ENCODE measurements at places on chromosomes 6 and 20.

DNA sequence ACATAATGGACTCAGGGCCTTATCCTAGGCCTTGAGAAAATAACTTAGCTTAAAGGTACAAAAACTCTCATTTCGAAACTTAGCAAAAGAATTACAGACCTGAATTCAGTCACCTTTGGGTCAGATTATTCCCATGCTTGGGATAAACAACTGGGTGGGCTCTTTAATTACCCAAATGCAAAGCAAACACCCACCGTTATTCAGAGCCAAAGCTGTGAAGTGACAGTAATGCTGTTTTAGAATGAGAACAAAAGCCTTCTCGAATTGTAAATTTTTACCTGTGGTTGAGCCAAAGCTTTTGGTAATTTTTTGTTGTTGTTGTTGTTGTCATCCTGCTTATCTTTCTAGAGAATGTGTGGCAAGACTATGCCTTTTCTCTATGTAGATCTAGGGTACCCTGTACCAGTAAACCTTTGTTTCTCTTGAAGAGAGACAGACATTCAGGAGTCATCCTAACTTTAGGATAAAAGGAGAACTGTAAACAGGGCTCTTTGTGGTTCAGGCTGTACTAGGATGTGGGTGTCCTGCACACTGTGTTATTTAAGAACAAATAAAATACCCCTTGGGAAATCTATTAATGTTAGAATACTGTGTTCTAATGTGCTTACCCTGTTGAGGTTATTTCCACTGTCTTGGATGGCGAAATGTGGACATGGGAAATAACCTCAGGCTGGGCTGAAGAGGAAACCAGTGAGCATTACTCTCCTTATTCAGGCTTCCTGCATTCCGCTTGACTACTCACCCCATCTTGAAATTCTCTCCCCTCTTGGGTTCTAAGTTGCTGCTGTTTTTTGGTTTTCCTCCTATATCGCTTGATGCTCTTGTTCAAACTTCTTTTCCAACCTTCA lies 480.7 kb downstream of the CD83 start:
- no peak for DNase-seq

DNA sequence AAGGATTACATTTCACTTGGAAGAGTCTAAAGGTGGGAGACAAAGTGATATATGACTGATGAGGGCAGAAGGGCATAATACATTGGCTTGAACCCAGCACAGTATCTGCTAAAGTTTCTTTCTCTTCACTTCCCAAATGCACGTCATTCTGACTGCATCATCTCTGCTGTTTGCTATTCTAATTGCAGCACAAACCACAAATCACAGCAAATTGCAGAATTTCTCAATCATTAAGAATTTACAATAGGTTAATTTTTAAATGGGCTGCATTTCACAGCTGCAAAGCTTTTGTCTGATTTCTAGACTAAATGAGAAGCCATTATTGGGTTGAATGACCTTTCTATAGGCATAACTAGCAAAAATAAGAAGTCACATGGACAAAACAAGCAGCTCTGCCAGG lies 337.0 kb downstream of the RNGTT start:
- DNase-seq: no peak

- no peak for DNase-seq
Observed at GRCh38 chr6:33812669-33813068, 8.9 kb upstream of the MLN start.

DNA sequence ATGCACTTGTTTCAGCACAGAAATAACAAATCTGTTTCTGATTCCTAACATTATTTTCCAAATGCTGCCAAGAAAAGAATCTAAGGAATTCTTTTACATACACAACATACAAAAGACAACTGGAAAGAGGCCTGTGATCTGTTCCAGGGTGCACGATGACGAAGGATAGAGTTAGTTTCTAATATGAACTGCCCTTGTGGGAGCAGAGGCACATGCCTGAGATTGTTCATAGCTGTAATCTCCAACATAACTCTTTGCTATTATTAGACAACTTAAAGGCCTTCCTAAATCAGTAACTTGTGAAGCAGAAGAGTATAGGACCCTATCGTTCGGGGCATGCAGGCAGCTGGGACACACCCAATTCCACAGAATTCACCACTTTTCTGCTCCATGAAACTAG lies 41.2 kb upstream of the NHSL1 start:
- DNase-seq: no peak

- DNase-seq: no peak
Observed at GRCh38 chr20:50403565-50404418, 106.4 kb upstream of the PTPN1 start.

DNA sequence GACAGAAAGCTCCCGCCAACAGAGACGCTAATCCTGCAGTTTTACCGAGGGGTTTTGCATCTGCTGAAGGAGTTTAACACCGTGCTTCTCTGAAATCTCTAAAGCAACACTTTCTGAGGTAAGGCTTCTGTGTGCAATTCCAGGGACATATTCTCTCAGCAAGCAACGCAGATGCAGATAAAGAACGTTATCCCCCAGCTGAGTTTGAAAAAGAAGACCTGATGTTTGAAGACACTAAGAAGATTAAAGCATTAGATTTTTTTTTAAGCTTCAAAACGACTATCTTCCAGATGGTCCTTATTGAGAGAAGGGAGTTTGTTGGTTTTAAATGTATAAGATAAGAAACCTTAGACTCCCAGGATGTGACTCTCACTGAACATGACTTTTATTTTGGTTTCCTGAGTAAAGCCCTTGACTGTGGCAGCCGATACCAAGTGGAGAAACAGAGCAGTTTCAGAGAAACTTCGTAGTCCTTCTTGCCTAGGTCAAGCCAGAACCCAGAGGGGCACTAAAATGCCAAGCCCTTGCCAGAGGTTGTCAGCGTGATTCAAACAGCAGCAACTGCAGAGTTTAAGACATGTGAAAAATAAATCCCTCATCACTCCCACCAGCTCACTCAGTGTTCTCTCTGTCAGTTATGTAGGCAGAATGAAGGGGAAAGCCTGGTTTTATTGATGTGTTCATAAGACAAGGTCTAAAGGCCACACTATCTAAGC lies 353.3 kb upstream of the CNR1 start:
- DNase-seq: no peak

- no peak for DNase-seq
Observed at GRCh38 chr6:105482227-105482844, 79.5 kb upstream of the PREP start.

GRCh38 chr20:24952376-24953208 lies 3.5 kb downstream of the CST7 start:
- no peak for DNase-seq

DNA sequence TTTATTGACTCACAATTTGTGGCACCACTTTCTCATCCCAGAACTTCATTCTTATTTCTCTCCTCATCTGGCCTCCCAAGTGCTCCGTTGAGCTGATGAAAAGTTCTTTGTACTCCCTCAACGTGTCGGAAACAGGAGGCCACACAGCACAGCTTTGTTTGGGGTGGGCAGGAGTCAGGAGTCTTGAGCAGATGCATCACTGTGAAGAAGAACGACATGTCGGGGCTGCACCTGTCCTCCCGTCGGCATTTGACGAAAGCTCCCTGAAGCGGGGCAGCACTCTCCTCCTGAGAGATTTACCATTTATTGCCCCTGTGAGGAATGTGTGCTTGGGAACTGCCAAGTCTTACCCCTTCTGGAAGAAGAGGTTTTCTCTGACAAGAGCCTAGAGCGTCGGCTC lies 28.1 kb downstream of the TAF8 start:
- no peak for DNase-seq

GRCh38 chr20:41734506-41734945 lies 116.3 kb upstream of the CHD6 start:
- DNase-seq: no peak

- DNase-seq: no peak
Observed at GRCh38 chr20:44959638-44960102, 527 bp downstream of the TOMM34 start.

DNA sequence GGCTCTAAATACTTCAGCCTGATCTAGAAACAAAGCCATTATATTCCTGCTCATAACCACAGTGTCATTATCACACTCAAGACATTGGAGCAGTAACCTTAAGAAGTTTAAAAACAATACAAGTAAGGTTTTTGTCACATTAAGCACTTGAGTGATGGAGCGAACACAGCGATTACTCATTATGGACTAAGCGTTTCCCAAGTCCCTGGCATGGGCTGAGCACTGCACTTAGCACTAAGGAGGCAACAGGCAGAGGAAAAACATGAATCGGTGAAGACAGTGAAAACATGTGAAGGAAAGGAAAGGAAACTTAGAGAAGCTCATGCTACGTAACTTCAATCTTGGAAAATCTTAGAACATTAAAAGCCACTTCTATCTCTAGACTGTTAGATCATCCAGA lies 108.7 kb downstream of the SLC24A3 start:
- DNase-seq: no peak

GRCh38 chr6:111920578-111920977 lies 47.3 kb upstream of the FYN start:
- DNase-seq: no peak

GRCh38 chr6:14542670-14543366 lies 425.2 kb downstream of the CD83 start:
- no peak for DNase-seq

DNA sequence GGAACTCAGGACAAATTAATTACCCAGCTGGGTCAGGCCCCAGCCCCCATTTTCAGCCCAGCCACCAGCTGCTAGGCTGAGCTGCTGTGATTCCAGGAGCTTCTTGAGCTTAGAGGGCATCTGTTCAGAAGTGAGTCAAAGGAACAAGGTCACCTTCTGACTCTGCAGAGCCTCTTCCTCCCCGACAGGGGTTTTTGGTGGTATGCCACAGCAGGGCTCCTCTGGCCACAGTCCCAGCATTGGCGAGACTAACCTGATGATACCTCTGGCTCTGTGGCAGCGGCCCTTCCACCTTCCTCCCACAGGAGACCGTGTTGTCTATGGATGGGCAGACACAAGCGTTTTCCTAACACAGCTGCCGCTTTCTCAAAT lies 39.7 kb downstream of the ZC3H12D start:
- DNase-seq: no peak

- no peak for DNase-seq
Observed at GRCh38 chr6:55980627-55981211, 105.3 kb upstream of the BMP5 start.

DNA sequence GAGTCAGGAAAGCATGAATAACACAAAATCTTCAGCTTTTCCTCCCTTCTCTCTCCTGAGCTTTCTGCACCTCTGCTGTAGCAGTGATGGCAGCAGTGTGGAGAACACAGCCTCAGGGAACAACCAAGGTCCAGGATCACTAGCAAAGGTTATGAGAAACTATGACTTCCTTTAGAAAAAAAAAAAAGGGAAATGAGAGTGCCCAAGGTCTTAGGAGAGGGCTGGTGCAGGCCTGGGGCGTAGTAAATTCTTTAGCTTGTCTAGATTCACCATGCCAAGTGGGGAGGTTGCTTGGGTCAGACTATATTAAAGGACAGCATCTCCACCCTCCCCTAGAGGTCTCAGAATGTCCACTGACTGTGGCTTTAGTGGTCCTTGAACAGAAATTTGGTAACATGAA lies 40.4 kb upstream of the POLR1H start:
- no peak for DNase-seq

All from cortex of kidney (tissue), 1 donor.